ENCODE measurements at places on chromosomes 13 and 19.

DNA sequence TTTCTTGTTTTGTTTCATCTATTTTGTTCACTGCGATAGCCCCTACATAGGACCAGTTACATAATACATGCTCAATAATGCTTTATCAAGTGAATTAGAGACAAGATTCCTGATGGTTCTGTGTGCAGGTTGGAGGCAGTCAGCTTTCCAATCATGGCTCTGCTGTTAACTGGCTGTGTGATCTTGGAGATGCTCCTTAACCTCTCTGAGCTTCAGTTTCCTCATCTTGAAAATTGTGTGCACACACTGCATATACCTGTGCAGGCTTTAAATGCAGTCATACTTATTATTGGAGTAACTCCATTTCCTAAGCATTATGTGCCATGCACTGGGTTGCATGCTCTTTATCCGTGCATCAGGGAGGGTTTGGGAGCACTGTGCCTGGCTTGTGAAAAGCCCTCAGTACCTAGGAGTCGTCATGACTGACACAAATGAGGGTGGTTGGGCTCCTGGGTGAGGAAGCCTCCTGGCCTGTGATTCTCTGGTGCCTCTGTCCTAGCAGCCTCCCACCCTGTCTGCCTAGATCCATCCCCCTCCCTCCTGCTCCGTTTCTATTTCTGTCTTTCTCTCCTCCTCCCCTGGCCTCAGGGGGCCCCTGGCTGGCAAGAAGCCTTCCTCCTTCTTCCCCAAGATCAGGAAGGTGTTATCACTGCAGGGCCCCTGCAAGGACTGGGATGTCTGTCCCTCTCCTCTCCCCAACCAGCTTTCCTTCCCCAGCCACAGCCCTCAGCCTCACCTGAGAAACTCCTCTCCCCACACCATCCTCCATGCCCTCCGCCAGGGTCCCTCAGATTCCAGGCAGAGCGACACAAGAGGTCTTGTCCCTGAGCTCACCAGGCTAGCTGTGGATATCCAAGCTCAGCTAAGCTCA, 8.7 kb downstream of the IFNL1 start:
- no peak for DNase-seq

DNA sequence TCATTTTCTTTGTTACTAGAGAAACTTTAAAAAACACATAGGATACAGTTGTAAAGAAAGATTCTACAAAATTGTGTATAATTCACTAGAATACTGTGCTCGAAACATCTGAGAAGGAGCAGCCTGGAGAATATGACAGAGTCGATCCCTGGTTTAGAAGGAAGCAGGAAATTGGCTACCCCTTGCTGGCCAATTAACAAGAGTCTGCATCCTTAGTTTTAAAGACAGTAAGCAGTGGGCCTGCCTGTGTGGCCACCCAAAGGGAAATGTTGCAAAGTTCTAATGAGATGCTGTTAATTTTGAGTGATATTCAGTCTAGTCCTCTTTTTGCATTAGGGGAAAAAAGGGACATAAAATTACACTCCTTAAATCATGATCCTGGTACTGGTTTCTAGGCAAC, 988.6 kb downstream of the PCDH17 start:
- DNase-seq = no peak

DNA sequence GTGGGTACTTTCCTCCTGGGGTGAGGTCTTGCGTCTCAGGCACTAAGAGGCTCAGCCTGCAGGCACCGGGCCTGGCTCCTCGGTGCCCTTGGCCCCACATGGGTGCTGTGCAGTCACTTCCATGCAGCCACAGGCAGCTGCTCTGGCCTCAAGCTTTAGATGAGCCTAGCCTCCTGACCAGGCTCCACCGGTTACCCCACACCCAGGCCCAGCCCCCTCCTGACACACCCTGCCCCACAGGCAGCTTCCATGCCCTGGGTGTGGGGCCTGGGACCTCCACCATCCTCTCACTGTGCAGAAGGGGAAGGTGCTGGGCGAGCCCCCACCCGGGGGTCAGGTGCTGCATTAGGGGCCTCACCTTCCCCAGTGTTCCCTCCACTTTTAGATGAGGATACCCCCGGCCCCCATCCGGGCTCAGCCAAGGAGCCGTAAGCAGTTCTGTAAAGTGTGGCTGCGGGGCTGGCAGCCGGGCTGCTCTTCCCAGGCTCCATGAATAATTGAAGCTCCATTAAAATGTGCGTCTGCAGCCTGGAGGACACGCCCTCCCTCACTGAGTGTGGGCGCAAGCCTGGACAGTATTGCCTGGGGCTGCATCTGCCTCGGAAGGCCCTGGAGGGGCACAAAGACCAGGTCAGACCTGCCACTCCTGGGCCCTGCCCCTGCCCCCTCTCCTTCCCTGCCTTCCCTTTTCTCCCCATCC, 72.5 kb upstream of the KCTD15 start:
- no peak for DNase-seq

- no peak for DNase-seq
Observed at GRCh38 chr13:106083620-106084350, 451.7 kb downstream of the EFNB2 start.

- no peak for DNase-seq
Observed at GRCh38 chr13:101523154-101524131, 71.0 kb downstream of the ITGBL1 start.
